ENCODE measurements at places on chromosomes 13 and 19.

GRCh38 chr19:4640247-4641000 lies 1.1 kb downstream of the TNFAIP8L1 start:
- no peak for DNase-seq

GRCh38 chr13:99757756-99758459 lies 213.7 kb downstream of the ZIC5 start:
- no peak for DNase-seq

DNA sequence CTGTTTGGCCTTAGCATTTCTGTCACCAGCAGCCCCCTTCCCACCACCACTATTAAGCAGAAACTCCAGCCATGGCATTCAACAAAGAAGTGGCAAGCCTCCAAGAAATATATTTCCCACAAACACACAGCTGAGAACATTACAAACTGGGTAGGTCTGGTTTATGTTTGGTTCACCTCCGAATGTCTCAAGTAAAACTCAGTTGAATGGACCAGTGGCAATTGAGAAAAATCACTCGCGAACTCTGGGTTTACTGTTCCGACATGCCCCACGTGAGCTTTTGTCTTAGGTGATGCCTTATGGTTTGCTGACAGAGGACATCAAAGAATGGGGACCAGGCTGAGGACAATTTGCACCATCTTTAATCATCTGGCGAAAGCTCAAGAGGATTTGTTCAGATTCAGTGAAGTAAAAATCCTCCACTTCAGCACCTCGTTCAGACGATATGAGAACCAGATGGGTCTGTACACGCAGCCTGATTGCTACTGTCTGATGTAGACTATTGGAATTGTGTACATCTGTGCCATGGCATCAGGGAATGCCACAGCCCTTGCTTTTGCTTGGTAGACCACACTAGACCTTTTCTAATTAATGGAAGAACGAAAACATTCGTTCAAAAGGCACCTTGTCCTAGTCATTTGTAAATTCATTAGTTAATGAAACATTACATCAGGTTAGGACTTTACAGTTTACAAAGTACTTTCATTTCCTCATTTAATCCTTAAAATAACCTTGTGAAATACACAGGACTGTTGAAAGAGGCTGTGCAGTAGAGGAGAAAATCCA lies 59.4 kb downstream of the SLC10A2 start:
- peak; percentile 45 for DNase-seq

DNA sequence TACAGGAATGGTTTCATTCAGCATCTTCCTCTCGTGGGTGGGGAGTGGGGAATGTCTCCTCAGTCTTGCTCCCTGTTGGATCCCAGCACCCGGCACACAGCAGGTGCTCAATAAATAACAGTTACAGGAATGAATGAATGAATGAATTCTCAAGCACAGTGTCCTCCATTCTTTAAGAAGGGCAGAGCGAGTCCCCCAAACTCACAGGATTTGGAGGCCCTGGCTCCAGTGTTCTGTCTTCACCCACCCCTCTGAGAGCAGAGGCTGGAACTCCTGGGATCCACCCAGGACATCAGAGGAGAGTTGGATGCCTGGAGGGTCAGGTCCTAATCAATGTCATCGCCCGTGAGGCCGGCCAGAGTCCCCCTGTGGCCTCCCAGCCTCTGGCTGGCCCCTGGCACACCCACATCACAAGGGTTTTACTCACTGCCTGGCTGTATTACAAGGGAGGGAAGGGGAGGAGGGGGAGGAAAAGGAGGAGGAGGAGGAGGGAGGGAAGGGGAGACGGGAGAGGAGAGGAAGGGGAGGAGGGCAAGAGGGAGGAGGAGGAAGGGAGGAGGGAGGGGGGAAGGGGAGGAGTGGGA lies 8.7 kb upstream of the CREB3L3 start:
- peak; percentile 11 for DNase-seq

DNA sequence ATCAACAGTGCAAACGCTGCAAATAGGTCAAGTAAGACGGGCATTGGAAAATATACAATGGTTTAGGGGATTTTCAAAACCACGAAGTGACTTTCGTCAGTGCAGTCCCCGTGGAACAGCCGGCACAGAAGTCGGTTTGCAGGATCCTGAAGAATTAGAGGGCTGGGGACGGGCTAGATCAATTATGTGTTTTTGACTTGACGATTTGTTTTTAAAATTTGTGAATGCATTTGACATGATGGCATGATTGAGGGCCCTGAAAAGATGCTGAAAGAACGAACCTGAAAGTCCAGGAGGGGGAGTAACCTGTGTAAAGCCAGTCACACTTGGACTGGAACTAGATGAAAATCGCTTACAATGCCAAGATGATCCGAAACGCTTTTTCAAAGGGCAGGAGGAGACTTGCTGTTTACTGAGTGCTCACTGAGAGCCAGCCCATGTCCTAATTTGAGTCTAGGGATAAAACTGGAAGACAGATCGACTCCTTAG lies 8.9 kb upstream of the DGKH start:
- DNase-seq, result no peak

GRCh38 chr19:33809960-33810359 lies 13.3 kb downstream of the KCTD15 start:
- no peak for DNase-seq

- no peak for DNase-seq
Observed at GRCh38 chr13:97225533-97225932, 3.4 kb downstream of the MBNL2 start.

DNA sequence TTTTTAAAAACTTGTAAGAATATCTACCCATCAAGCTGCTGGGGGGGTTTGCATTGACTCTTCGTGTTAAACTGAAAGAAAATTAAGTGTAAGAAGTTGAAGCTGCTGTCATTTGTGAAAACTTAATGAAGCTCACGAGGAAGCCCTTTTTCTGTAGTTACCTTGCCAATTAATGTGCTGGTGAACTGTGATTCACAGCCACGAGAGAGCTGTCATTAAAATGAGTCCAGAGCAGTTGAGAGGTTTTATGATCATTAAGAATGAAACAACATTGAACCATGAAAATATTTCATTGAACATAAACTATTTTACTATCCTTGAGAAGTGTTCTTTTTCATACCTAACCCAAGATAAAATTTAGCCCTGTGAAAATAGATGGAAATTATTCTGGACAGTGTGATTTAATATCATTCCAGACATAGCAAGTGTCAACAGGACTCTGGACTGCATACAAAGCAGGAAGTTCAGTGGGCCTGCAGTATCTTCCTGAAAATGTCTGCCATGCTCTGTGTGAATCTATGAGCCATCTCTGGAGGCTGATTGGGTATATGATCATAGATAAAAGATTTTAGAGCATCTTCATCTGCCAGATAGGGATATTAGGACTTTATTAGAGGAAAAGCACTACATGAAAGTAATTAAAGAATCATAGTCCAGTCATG lies 53.8 kb downstream of the DPY19L3 start:
- peak; percentile 42 for DNase-seq

DNA sequence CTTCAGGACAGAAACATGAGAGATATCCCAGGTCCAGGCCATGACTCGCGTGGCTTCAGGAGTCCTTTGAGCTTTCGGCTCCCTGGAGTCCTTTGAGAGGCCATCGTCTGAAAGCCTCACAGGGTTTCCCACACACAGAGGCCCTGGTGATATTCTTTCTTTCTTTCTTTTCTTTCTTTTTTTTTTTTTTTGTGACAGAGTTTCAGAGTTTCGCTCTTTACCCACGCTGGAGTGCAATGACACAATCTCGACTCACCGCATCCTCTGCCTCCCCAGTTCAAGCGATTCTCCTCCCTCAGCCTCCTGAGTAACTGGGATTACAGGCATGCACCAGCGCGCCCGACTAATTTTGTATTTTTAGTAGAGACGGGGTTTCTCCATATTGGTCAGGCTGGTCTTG lies 5.5 kb downstream of the SIN3B start:
- no peak for DNase-seq

- DNase-seq, result no peak
Observed at GRCh38 chr19:42344336-42344893, 19.0 kb downstream of the MEGF8 start.

DNA sequence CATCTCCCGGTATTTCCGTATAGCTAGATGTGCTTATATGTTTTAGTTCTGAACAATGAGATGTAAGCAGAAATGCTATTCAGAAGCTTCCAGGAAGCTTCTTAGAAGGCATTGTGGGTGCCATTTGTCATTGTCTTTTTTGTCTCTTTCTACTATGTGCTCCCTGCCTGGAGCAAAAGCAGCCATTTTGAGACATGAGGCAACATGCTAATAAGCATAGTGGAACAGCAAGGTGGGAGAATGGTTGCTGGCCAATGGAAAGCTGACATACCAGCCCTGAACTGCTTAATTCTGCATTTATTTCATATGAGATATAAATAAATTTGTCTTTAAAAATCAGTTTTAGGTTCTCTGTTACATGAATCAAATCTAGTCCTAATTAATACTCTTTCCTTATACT lies 299.7 kb downstream of the LMO7 start:
- no peak for DNase-seq

DNA sequence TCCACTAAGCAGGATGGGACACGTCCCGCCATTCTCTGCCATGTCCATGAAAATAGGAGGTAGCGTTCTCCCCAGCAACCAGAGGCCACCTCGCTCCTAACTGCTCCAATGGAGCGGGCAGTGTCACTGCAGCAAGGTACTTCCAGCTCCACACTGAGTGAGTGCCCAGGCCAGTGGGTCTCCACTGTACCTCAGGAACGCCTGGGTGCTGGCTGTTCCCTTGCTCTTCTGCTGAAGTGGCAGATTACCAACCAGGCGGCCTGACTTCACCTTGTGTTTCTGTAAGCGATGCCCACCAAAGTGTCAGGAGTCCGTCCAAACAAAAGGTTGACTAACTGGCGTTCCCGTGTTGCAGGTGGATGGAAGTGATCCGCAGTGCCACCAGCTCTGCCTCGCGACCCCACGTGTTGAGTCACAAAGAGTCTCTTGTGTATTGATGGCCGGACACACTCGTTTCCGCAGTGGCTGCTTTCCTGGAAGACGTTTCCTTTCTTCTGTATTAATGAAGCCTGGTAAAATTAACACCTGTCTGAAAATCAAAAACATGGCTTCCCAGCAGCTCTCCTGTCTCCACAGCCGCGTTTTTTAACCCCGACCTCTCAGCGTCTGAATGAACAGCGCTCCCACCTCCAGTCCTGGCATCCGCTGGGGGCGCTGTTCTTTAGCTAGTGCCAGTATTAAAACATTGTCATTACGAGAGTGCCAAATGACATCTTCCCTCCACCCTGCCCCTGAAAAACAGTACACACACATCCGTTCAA lies 128.8 kb downstream of the STK24 start:
- DNase-seq, result peak; percentile 78

DNA sequence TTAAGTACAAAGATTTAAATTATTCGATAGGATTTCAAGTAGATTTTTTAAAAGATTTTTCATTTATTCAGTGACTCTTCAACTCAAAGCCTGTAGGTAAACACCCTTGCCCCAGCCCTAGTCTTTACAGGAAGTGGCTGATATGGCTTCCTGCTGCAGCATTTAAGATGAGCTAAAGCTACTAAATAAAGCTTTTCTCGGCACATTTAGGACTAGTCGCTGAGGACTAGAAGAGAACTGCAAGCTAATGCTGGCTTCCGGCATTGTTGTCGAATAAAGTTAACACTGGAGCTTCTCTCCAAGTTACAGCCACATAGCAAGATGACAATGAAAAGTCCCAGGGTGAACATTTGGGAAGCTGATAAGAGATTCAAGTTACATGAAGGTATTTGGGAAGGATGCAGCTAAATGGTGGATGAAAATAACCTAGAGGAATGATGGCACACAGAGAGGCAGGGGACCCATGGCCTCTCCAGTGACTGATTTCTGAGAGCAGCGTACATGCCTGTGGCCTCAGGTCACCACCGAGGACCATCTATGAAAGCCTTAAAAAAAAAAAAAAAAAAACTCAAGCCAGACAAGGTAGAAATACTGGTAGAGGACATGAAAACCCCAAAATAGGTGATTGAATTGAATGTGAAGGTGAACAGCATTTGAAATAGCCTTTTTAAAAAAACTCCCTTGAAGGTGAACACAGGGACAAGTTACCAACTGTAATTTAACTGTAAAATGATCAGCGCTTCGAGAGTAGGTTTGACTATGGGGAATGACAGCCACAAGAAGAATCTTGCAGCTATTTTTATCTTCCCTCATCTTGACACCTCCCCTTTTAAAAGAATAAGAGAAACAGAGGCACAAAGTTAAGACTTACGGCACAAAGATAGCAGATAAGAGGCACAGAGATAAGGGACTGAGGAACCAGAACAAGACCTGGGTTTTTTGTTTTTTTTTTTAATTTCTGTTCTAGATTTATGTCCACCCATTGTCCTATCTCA lies 155.4 kb downstream of the DCT start:
- no peak for DNase-seq

DNA sequence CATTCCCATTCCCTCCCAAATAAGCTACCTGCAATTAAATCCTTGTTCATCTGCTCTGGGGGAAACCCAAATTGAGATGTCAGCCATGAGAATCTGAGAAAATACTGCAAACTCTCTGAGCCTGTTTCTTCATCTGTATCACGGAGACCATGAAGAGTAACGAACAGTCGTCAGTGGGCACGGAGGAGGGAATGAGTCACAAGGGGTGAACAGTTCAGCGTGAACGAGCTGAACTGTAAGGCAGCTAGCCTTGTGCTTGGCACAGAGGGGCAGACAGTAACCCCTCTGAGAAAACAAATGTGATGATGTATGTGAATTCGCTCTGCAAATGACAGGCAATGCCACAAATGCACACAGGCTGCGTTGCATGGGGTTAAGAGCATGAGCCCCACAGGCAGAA lies 288.7 kb downstream of the FOXO1 start:
- no peak for DNase-seq

DNA sequence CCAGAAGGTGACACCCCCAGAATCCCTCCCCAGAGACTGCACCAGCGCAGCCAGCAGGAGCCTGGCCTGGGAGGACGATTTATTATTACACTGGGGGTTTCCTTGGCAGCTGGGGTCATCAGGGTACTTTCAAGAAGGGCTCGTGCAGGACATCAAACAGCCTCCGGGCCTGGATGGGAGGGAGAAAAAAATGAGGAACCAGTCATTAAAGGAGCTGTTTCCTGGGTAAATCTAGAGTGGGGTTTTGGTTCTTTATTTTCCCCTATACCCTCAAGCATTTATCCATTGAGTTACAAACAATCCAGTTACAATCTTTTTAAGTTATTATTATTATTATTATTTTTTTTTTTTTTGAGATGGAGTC lies 3.1 kb downstream of the POLR1G start:
- DNase-seq, result no peak

DNA sequence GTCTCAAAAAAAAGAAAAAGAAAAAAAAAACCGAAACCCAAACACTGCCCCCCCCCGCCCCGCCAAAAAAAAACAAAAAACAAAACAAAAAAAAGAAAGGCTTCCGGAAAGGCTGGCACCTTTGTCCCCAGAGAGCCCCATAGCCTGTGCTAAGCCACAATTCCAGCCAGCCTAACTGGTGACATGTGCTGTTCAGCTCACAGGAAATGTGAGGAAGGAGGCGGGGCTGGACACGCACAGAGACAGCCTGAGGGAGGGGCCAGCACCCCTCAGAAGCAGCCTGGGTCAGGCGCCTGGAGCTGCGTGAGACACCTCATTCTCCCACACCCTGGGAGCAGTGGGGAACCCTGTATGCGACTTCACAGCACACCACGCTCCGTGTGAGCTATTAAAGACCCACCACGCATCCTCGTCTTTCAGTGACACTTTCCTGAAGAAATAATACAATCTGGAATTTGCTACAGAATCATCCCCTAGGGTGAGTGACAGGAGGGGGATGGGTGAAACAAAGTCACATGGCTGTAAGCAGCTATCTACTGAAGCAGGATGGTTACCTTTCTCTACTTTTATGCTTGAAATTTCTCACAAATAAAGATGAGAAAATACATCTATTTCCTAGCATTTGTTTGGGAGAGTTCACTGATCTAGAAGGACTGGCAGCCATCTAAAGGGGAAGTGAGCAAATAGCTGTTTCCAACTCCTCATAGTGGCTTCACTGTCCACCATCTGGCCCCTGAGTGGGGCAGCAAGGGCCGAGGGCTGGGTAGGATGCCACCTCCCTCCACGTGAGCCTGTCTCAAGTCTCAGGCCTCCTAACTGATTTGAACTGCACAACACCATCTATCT lies 12.3 kb upstream of the SLC35E1 start:
- DNase-seq, result peak; percentile 86

Data from eye (tissue), 1 donor.